T follicular helper cell (primary cell): ENCODE measurements at places on chromosomes 2 and 18.

DNA sequence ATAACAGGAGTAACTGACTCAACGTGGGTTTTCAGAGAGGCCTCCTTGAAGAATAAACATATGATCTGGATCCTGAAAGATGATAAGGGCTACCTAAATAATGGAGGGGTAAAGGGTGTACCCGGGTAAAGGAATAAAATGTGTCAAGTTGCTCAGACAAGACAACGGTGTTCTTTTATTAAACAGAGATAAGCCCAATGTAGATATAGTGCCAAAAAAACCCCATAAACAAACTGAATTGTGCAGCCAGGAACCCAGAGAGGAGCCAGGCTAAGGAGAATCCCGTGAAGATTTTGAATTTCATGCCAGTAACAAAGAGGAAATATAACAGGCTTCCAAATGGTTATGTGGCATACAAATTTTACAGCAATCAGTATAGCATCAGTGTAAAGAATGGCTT lies 618.2 kb downstream of the CPS1 start:
- no peak for DNase-seq

DNA sequence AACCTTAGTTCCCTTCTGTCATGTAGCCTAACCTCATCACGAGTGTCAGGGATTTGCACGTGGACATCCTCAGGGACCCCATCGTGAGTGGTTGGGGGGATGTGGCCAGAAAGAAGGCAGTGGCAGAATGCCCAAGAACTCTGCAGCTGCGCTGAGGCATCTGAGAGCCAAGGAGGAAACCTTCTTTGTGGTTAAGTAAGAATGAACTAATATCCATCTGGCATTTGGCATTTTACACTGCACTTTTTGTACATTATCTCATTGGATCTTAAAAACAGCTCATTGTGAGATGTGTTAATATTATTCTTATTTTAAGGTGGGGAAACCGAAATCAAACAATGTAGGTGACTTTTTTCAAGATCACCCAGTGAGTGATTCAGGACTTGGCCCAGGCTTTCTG lies 32.6 kb upstream of the APCDD1 start:
- no peak for DNase-seq

DNA sequence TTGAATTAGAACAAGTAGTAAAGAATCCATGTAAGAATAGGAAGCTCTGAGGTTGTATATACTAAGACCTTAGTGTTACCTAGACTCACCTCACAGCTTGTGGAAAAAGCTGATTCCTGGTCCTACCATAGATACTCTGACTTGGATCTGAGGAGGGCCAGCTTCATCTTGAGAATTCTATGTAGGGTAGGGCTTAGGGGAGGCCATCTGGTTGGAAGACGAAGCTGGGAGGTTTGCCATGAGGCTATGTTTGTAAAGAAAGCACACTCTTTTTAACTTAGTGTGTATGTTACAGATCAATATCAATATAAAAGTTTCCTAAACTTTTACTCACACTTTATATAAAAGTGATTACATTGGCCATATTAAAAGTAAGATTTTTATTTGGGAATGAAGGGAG lies 77.1 kb upstream of the GALNT5 start:
- DNase-seq: no peak

DNA sequence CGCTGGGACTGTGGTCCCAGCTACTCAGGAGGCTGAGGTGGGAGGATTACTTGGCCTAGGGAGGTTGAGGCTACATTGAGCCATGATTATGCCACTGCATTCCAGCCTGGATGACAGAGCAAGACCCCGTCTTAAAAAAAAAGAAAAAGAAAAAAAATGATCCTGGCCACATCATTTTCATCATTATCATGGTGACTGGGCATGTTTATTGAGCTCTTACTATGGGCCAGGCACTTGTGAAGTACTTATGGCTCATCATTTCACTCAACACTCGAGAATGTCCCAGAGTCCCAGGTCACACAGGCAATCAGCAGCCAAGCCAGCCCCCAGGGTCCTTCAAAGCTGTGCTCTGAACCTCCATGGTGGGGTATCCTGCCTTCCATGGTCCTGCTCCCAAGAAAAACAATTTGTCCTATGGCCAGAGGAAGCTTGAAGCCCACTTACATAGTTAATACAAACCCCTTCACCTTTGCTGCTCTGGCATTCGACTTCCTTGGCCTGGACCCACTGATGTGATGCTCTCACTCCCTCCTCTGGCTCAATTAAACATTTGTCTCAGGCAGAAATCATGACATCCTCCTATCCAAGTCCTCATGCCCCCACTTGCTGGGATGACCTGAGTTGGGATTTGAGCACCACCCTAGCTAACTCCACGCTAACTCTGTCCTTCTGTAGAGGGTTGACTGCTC lies 3.8 kb upstream of the CNNM4 start:
- no peak for DNase-seq

- DNase-seq: no peak
Observed at GRCh38 chr18:32770054-32770665, 2.7 kb downstream of the KLHL14 start.
